ENCODE measurements at places on chromosomes 12 and 14.

DNA sequence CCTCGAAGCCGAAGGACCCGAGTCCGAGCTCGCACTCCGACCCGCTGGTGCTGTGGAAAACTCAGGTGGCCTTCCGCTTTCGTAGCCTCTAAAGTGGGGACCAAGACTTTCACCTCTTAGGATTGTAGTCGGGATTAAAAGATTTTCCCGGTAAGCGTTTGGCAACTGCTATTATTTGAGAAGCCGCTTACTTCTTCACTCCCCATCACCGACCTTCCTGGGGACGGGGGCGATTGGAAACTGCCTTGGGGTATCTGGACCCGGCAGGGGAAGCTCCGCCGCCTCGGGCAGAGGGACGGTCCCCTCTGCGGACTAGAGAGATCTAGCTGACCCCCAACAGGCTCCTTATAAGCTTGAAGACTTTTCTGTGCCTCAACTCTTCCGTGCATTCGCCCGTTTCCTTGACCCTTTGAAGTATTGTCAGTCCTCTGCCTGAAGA lies 659 bp downstream of the TRAFD1 start:
- no peak for DNase-seq

DNA sequence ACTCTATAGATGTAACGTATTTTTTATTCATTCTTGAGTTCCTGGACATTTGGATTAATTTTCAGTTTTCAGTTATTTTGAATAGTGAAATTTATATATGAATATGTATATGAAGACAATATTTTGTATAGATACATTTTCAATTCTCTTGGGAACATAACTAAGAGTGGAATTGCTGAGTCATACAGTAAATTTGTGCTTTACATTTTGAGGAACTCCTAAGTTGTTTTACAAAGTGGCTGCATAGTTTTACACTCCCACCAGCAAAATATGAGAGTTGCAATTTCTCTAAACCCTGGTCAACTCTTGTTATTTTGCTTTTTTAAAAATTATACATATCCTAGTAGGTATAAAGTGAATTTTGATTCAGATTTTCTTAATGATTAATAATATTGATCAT lies 1838.6 kb upstream of the SEL1L start:
- no peak for DNase-seq

GRCh38 chr12:51921017-51921725 lies 13.9 kb downstream of the ACVRL1 start:
- no peak for DNase-seq

DNA sequence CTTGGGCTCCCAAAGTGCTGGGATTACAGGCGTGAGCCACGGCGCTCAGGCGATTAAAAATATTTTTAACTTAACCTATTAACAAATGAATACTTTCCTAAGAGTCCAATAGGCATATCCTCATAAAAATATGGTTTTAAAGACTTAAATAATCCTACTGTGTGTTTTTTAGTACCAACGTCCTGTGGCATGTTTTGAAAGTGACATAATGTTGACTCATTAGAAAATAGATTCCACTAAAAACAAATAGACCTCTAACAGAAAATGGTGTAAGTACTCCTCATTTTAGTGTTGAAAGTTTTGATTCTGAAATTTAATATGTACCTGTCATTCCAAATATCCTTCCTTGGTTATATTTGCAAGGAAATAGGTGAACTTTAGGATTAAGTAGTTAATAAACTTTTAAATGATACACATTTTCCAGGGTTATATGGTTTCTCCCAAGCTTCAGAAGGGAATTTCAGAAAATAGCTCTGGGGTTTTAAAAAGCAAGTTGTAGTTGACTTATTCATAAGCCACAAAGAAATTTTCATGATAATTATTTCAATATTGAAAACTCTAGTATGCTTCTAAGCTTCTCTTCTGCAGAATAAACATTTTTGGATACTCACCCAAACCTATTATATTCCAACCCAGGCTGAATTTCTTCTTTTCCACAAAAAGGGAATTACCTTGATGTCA lies 12.1 kb upstream of the LUM start:
- DNase-seq = no peak

DNA sequence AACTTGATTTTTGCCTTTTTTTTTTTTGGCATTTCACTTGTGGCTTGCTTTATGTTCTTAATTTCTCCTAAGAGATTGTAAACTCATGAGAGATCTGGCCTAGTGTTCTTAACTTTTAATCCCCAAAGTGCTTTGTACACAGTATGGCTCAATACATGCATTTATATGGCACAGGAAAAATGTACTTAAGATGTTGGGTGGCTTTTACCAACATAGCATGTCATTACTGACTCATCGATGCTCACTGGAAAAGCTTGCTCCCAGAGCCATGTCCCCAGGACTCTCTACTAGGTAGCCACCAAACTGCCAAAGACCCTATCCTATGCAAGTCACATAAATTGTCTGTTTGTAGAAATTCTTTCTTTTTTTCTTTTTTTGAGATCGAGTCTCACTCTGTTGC lies 13.1 kb upstream of the SMCO3 start:
- DNase-seq = no peak

DNA sequence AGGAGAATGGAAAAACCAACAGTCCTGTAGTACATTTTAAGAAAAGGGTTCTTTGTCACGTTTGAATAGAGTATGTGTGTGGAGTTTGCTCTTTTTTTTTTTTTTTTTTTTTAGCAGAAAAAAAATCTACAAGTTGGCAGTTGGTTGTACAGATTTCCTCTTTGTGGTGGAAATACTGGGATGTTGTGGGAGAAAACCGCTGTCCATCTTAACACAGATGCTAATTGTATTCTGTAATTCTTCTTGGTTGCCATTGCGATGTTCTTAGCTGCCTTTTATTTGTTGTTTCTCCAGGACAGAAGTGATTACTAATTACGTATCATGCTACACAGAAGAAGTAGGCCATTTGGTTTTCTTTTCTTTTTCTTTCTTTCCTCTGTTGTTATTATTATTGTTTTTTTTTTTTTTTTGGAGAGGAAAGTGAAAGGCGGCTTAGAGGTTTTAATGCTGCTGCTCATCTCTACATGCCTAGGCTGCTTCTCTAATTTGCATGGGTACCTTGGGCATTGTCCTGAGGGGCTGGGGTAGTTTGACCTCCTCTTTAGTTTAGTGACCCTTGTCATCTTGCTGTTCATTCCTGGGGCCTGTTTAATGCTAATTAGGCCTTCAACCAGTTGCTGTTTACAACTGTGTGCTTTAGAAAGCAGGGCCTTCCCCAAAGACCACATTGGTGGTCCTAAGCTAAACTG lies 94.7 kb downstream of the TMTC2 start:
- DNase-seq = no peak

GRCh38 chr12:127193341-127193740 lies 1073.6 kb upstream of the TMEM132C start:
- DNase-seq = no peak
